Glomerular endothelial cell (primary cell): ENCODE measurements at places on chromosomes 5 and 9. TPM values are rescaled to one million over a fixed set of nuclear protein-coding genes. Genes with fewer than 3 reads are reported as not detected.

DNA sequence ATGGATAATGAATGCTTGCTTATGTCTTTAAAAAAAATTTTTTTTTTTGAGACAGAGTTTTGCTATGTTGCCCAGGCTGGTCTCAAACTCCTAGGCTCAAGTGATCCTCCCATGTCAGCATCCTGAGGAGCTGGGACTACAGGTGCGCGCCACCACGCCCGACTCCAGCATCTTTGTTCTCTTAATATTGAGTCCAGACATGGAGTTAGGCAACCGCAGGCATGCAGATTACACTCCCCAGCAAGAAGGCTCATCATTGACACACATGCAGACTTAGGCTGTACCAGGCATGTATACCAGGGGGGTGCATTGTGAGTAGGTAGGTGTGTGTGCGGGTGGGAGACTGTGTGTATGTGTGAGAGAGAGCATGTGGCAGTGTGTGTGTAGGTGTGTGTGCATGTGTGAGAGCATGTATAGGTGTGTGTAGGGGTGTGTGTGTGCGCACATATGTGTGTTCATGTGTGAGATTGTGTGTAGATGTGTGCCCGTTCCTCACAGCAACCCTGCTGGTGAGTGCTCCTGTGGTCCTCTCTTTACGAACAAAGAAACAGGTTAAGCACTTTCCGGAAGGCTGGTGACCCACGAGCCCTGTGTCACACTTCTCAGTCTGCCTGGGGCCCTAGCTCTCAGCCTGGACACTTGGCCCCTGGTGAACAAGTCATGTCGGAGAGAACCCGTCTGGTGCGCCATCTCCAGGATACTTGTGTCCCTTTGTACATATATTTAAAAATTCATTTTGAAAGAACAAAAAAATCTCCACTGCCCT, 6.2 kb downstream of the OBP2B start:
- no peak for DNase-seq

DNA sequence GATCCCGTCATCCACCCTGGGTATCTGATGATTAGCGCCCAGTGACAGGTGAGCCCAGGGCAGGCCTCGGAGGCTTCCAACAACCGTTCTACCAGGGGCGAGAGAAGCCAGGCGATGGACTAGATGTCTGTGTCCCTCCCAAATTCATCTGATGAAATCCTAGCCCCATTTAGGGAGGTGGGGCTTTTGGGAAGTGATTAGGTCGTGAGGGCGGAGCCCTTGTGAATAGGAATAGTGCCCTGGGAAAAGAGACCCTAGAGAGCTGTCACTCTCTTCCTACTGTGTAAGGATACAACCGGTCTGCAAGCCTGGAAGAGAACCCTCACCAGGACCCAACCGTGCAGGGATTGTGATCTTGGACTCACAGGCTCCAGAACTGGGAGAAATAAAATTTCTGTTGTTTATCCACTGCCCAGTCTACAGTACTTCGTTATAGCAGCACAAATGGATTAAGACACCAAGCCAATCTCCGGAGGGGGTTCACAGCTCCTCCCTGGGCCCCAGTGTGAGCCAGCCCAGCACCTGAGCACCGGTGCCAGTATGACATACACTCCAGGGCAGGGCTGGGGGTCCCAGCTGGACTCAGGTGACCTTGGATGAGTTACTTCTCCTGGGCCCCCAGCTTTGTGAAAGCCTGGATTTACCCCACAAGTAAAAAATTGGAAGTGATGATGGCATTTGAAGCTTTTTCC, 162.2 kb downstream of the DAB2IP start:
- DNase-seq = no peak

GRCh38 chr5:58469896-58470295, 10.0 kb upstream of the PLK2 start:
- DNase-seq = no peak

DNA sequence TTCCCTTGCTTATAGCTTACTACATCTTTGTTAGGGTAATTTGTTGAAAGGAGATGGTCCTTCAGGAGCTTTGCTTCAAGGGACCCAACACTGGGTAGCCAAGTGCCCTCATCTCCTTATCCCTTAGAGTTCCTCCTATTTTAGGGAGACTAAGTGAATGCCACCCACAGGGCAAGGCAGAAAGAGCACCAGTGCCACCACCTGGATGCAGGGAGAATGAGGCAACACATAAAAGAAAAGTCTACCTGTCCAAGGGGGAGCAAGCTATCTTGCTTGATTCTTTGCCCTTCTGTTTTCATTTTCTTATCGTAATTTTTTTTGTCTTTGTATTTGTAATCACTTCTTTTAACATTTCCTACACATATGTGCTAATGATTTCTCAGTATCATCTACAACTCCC, 205.5 kb downstream of the NPR3 start:
- DNase-seq = no peak

GRCh38 chr5:154966081-154966841, 25.4 kb downstream of the MRPL22 start:
- peak; percentile 88 for DNase-seq

DNA sequence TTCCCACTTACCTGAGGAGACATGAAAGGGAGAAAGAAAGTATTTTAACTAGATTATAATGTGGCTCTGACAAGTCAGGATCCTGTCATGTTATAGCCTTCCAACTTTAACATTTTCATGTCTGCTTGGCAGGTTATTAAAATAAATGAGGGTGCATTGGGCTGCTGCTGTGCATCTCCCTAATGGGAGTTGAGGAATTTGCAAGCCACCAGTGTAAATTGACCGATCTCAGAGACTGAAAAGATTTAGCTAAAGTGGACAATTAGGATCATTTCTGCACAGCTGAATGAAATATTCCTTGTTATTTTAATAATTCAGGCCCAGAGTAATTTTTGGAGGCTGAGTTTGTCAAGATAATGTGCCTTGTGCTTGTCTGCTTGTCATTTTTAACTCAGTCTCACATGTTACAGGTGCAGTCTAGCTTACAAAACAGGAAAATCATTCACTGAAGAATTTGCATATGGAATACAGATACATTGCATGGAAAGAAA, 366.3 kb upstream of the ADAMTS16 start:
- DNase-seq = no peak

GRCh38 chr5:176675676-176676360, 28.5 kb downstream of the TSPAN17 start:
- DNase-seq = no peak

DNA sequence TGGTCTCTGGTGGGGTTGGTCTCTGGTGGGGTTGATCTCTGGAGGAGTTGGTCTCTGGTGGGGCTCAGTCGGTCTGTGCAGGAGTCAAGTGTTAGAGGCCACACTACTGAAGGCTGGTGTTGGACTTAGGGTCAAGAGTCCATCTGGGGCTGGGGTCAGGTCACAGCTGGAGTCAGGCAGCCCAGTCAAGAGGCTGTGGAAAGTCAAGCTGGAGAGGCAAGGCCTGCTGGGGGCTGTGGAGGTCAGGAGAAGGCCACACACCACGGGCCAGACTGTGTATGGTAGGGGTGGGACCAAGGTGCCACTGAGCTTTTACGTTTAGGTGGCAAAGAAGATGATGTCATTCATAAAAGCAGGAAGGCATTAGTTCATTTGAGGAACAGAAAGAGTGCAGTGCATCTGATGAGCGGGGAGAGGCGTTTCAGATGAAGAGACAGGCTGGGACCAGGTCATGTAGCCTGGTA, 16.7 kb upstream of the CD74 start:
- DNase-seq = no peak

DNA sequence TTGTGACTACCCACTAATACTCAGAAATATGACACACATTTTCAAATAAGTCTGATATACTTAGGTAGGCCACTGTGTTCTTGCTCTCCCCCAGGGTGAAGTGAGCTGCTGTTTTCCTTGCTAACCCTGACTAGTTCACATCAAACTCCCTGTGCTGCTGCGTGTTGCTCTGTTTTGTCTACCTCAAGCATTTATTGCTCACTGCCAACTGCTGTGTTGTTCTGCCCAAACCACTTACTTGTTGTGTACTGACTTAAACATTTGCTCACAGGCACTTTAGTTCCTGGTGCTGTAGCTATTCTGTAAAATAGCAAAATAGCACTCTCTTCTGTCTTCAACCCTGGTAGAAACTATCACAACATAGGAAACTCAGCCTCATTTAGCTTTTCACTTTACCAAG, 255.7 kb downstream of the HCN1 start:
- no peak for DNase-seq

GRCh38 chr5:65185468-65185867, 296.3 kb downstream of the ADAMTS6 start:
- no peak for DNase-seq

- DNase-seq = no peak
Measured at GRCh38 chr9:127360829-127361228, 36.1 kb upstream of the SLC2A8 start.

GRCh38 chr9:69519470-69520240, 152.5 kb downstream of the APBA1 start:
- no peak for DNase-seq

DNA sequence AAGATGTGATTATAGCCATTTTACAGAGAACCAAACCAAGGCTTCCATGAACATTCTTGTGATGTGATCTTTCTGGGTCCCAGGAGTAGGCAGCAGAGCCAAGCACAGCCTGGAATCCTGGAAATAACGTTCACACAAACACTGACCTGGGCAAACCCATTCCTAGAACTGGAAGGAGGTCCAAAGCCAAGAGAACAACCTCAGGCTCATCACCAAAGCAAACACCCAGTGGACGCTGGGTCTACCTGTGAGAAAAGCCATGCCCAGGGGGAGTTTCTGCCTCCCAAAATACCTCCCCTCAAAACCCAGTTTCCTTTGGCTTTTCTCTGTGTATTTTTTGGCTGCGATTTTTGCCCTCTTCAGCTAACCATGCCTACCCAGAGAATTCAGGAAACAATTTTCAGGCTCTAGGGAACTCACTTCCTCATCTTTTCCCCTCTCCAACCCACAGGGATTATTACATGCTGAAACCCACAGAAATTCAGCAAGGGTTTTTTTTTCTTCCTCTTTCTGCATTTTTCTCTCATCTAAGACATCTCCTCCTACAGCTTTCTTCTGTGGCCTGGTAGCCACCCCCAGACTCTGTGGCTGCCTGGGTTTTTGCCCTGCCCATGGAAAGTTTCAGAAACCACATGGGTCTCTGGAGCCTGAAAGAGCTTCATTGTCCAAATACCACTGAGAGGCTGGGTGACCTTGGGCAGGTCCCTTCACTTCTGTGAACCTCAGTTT, 75.0 kb downstream of the TNC start:
- DNase-seq = no peak

- DNase-seq = no peak
Measured at GRCh38 chr5:103620851-103621547, 58.4 kb upstream of the NUDT12 start.

GRCh38 chr5:14429101-14430050, 152.2 kb upstream of the OTULINL start:
- no peak for DNase-seq

DNA sequence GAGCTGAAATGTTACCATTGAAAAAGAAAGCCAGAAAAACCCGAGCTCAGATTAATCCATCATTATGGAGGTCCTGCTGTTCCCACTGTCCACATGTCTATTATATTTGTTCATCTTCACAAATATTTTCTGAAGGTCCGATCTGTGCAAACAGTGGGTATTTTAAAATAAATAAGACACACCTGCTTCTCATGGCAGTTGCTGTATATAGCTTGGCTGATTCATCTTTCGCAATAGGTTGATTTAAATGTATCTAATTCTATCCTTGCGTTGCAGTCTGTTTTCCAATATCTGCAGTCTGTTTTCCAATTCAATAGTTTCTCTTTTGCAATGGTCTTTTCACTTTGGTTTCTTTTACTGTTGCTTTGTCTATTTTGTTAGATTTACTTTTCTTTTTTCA, 87.4 kb upstream of the PCA3 start:
- DNase-seq = no peak

GRCh38 chr5:153960269-153961215, 78.2 kb downstream of the FAM114A2 start:
- DNase-seq = no peak

DNA sequence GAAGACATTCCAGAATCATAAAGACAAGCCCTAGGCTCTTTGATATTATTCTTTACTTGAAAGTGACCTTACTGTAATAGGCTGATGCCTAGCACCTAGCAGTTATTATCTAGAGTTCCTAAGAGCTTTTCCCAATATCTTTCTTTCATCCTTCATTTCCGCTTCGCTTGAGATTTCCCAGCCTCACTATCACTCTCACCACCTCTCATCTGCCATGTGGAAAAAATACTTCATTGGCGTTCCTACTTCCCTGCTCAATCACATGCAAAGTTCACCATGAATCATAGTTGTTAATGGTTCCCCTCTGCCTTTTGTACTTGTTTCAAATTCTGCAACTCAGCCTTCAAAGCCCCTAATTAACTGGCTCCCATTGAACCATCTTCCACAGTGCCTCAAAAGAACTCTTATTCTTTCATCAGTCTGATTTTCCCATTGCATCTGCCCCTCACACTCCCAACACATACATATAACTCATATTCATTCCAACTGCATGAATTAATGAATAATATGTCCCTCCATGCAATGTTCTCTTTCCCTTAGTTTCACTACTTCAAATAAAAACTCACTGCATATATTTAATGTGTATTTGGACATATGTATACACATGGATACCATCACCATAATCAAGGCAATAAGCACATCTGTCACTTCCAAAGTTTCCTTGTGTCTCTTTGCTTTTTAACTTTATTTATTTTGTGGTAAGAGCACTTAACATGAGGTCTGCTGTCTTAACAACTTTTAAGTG, 221.6 kb downstream of the PARP8 start:
- no peak for DNase-seq

- DNase-seq = no peak
Measured at GRCh38 chr9:116087246-116087645, 66.3 kb upstream of the PAPPA start.

The PROB1 gene
- total RNA-seq = 2.4 and 2.7 TPM in 2 replicates

The SLCO4C1 gene
- 0.10 and 0.29 TPM in 2 replicates for total RNA-seq

The SET gene
- total RNA-seq = 227 and 258 TPM in 2 replicates

The GZMA gene
- total RNA-seq = not detected in 2 replicates

The HMMR gene
- 3.7 and 8.6 TPM in 2 replicates for total RNA-seq

The CCDC152 gene
- 0.05 and 0.23 TPM in 2 replicates for total RNA-seq

The ADAMTS12 gene
- total RNA-seq = 4.3 and 10.9 TPM in 2 replicates

The NREP gene
- 89.1 and 182 TPM in 2 replicates for total RNA-seq

The C5orf63 gene
- 1.3 and 10.3 TPM in 2 replicates for total RNA-seq
